Osteocyte (in vitro differentiated cells): ENCODE measurements at places on chromosomes 12 and 14. TPM values are rescaled to one million over a fixed set of nuclear protein-coding genes. Genes with fewer than 3 reads are reported as not detected.

Gene PROX2
- not detected in 2 replicates for total RNA-seq

Gene DNAH10
- 0.16 and 0.29 TPM in 2 replicates for total RNA-seq

Gene ADCY4
- 25.3 and 26.5 TPM in 2 replicates for total RNA-seq

Gene CAPZA3
- total RNA-seq: not detected in 2 replicates

Gene A2M
- total RNA-seq: 0.76 and 1.2 TPM in 2 replicates

Gene DPF3
- total RNA-seq: 5.3 and 5.8 TPM in 2 replicates

Gene ATF1
- 30.3 and 32.2 TPM in 2 replicates for total RNA-seq

Gene TPH2
- not detected in 2 replicates for total RNA-seq
